ENCODE measurements at places on chromosomes 2 and 18.

GRCh38 chr2:33275689-33276444 lies 200.6 kb upstream of the RASGRP3 start:
- no peaks in the 10 kb centered on the region for H3K36me3 ChIP-seq
- H3K27ac ChIP-seq = no peak overlapping the region
- no peaks in the 10 kb centered on the region for H3K27me3 ChIP-seq
- peak; percentile 4 for DNase-seq
- peaks cover 6% of the 10 kb centered on the region for H3K4me1 ChIP-seq

DNA sequence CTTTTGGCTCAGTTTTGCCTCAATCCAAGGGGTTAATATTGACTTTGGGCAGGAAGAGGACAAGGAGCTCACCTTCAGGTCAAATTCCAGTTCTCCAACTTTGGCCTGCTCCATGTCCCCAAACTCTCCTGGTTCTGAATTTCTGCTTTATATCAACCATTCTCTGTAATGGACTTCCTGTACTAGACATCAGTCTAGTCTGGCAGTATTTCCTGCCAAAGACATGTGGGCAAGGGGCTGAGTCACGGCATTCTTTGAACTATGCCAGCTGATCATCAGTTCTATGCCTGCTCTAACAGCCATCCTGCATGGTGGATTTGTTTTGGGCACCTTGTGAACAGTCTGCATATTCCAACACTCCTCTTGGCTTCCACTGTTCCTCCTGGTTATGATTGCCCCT lies 199.4 kb downstream of the ZEB2 start:
- no peaks in the 10 kb centered on the region for H3K27me3 ChIP-seq
- H3K4me1 ChIP-seq = peaks cover 13% of the 10 kb centered on the region
- H3K36me3 ChIP-seq = no peaks in the 10 kb centered on the region
- H3K27ac ChIP-seq = no peak overlapping the region

GRCh38 chr2:207683879-207684627 lies 27.4 kb upstream of the CCNYL1 start:
- H3K27me3 ChIP-seq = no peaks in the 10 kb centered on the region
- no peak for DNase-seq
- no peak overlapping the region for H3K4me3 ChIP-seq
- H3K27ac ChIP-seq = no peak overlapping the region

GRCh38 chr18:57443702-57444101 lies 8.5 kb downstream of the ONECUT2 start:
- no peak overlapping the region for H3K27ac ChIP-seq
- H3K27me3 ChIP-seq = peaks cover 54% of the 10 kb centered on the region
- DNase-seq = no peak
- H3K4me1 ChIP-seq = peaks cover 2% of the 10 kb centered on the region

- H3K4me3 ChIP-seq = peak within 1 kb of the TSS; percentile 55
- no peak within 1 kb of the TSS for H3K27ac ChIP-seq
- peak; percentile 34 for DNase-seq
Observed at GRCh38 chr2:37344453-37345361, at the start of gene QPCT. Gene QPCT (plus strand): TSS chr2:37344630. CDS start chr2:37344732, 102 bp downstream.

DNA sequence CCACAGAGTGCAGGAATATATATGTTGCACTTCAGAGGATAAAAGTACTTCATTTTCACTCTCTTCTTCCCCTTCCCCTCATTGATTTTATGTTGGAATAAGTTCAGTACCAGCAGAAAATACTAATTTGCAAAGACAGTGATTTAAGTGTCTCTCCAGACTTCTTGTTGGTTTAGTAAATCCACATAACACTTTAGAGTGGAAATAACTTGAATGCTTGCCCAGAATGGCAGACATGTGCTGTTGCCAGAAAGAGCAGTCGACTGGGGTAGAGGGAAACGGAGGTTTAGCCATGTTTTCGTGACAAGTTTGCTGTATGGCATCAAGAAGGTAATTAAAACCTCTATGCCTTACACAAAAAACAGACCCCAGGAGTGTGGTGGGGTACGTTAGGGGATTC lies 246.0 kb upstream of the CXCR4 start:
- no peaks in the 10 kb centered on the region for H3K36me3 ChIP-seq
- no peak overlapping the region for H3K27ac ChIP-seq
- H3K4me1 ChIP-seq = peaks cover 14% of the 10 kb centered on the region
- H3K4me3 ChIP-seq = no peak overlapping the region
- DNase-seq = no peak

DNA sequence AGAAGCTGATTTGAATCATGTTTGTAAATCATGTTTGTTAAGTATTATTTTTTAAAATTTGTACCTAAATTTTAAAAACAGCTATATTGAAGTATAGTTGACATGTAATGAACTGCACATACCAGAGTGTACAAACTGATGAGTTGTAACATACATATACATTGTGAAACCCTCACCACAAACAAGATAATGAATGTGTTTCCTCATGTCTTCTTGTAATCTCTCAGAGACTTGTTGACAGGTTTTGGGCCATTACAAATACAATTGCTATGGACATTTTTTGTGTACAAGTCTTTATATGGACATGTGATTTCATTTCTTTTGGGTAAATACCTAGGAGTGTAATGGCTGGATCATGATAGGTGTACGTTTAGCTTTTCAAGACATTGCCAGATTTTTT lies 21.5 kb downstream of the WDR43 start:
- H3K27me3 ChIP-seq = no peaks in the 10 kb centered on the region
- H3K4me3 ChIP-seq = no peak overlapping the region
- DNase-seq = no peak
